Fibroblast of upper back skin (primary cell): ENCODE measurements at places on chromosomes 1 and 21.

- DNase-seq = no peak
These were observed 353.3 kb downstream of the SIPA1L2 start for GRCh38 chr1:232276651-232277050.

DNA sequence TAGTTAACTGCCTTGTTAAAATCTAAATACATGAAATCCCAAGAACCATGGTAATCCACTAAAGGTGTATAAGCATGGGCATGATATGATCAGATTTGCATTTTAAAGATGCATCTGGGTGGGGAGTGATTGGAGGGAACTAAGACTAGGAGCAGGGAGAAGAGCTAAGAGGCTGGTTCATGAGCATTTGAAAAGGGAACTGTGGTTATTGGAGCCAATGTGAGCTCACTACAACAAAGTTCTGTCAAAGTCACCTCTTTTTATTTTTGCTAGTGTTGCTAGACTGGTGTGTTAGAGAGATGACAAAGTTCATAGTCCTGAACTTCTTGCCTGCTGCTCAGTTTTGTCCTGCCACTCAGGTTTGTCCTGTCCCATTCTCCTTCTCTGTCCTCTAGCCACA lies 67.1 kb upstream of the LRRC8D start:
- DNase-seq = no peak

DNA sequence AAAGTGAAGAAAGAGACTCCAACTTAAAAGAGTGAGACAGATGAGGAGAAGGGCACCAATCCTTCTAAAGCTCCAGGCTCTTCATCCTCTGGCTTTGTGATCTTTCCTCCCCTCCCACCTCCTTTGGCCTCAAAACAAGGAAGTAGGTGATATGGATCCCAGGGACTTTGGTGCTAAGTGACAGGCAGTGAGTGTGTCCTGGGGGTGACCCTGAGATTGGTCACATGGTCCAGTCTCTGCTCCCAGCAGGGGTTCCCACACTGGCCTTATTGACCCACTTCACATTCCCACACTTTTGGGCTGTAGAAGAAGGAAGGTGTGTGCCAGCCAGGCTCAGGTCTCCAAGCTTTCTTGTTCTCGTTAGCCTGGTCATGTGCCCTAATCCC lies 401.2 kb upstream of the PROX1 start:
- DNase-seq = no peak

DNA sequence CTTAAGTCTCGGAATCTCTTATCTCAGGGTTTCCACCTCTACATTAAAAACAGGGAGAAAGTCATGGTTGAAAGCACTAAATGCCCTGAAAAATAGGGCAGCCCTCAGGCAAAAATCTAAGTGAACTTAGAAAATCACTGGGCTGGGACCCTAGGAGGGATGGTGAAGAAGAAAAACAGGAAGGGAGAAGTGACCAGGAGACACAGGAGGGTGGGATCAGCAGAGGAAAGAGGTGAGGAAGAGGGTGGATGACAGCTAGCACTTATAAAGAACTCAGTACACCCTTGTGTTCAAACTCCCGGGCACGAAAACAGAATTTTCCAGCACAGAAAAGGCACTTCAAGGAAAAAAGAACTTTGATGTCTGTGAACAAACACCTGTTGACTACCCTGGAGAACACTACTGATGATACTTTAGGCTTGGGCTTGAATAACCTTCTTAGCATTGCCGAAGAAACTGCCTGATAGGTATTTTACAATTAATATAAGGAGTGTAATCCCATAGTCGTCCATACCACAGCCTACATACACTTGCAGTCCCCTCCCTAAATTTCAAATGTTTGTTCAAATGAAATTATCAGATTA lies 2.0 kb downstream of the CHML start:
- no peak for DNase-seq

DNA sequence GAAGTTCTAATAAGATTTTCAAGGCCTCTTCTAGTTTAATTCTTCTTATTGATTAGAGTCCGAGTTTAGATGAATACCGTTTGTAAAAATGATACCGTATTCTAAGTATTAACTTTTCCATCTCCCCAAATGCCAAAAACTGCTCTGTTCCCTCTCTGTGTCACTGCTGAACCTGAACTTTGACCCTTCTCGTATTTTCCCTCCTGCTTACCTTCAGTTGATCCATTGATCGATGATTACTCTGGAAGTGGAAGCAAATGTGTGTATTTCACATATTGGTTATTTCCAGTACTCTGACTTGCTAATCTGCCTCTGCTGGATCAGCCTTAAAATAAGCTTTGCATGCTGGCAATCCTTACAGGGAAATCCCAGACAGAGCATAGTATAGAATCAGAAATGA lies 68.5 kb downstream of the KIF1B start:
- no peak for DNase-seq

DNA sequence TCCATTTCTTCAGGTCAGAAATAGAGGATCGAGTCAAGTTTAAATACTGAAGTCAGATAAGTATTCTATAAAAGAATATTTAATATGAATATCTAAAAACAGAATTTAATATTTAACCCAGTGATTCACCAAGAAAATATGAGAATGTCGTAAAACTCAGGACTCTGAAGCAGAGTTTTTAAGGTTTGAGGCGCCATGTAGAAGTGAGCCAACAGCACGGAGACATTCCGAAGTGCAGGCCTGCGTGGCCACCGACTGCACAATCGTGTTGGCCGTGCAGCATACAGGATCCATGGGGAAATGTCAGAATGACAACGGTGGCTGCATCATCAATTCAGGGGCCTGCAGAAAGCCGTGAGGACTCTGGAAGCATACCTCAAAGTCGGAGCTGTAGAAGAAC lies 23.4 kb downstream of the MRAP start:
- no peak for DNase-seq

DNA sequence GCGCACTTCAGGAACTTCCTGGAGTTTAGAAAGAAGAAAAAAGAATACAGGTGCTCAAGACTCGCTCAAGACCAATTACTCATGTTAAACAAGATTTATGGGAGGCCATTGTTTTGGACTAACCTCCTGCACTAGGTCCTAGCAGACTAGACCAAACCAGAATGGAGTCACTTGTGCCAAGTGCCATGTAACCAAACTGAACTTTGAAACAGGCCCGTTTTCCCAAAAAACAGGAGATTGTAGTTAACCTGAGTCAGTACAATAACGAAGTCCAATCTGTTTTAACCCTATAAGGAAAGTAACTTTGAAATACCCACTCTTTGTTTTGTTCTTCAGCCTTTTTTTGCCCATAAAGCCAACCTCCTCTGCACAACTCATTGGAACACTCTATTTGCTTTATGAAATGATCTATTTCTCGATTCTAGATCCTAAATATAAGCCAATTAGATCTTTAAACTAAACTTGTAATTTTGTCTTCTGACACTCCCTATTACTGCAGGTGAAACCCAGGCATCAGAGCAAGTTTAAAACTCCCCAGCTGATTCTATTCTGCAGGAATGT lies 695 bp upstream of the NTPCR start:
- DNase-seq = no peak

GRCh38 chr1:248686815-248687214 lies 15.8 kb downstream of the OR14I1 start:
- no peak for DNase-seq

DNA sequence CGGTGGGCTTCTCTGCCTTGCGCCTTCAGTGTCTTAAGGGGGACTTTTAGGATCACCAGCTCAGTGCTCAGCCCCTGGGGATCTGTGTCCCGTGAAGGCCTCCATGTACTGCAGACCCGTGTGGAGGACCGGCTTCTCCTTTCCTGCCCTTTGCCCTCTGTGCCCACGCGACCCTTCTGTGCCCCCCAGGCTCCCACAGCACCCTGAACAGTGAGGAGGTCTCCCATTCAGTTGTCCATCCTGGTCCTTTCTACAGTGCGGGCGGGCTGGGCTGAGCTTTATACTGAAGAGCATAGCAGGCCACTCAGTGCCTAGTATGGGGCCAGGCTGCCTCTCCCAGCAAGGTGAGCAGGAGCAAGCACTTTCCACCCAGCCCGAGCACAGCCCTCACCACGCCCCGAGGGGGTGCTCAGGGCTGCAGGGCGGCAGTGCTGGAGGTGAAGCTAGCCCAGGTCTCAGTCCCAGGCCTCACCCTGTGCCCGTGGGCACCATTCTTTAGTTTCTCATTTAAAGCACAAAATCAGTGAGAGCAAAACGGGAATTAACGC lies 7.6 kb upstream of the TFF1 start:
- no peak for DNase-seq

- no peak for DNase-seq
These were observed 1.2 kb downstream of the C2CD4D start for GRCh38 chr1:151838222-151839081.

DNA sequence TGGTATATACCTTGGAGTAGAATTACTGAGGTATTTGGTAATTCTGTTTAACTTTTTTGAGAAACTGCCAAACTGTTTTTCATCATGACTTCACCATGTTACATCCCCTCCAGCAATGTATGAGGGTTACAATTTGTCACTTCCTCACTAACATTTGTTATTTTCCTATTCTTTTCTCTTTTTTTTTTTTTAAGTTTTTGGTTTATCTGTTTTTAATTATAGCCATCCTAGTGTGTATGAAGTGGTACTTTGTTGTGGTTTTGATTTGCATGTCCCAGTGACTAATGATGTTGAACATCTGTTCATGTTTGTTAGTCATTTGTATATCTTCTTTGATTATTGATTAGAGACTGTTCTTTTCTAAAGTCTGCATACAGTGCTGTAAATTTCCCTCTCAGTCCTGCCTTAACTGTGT lies 147.3 kb downstream of the HS2ST1 start:
- peak; percentile 44 for DNase-seq

- DNase-seq = no peak
These were observed 91.1 kb upstream of the CACHD1 start for GRCh38 chr1:64378826-64379225.

GRCh38 chr1:27095576-27095975 lies 59.3 kb downstream of the SLC9A1 start:
- DNase-seq = no peak

GRCh38 chr1:218165701-218166114 lies 119.4 kb upstream of the RRP15 start:
- no peak for DNase-seq

DNA sequence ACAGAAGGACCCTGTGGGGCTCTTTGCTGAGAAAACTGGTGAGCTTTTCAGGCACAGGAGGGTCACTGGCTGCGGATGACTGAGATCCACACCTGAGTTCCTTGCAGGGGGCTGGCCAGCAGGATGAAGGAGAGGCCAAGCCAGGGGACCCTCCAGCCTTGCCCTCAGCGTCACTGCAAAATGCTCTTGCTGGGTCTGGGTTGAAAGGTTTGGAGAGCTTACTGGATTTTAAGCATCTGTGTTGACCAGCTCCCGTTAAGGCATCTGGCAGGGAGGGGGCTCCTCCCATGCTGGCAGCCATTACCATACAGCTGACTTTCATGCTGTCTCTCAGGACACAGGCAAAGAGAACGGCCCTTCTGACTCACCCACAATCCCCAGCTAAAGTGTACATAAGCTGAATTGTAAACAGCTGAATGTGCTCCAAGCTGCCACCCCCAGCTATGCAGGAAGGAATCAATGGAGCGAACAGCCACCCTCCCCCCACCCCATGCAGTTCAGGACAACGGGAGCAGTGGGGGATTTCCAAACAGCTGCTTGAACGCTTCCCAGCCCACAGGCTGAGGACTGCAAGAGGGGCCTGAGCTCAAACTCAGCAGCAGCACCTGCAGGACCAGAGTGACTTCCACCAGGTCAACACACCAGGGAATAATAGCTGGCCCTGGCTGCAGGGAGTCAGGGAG lies 21.3 kb upstream of the A3GALT2 start:
- peak; percentile 98 for DNase-seq

DNA sequence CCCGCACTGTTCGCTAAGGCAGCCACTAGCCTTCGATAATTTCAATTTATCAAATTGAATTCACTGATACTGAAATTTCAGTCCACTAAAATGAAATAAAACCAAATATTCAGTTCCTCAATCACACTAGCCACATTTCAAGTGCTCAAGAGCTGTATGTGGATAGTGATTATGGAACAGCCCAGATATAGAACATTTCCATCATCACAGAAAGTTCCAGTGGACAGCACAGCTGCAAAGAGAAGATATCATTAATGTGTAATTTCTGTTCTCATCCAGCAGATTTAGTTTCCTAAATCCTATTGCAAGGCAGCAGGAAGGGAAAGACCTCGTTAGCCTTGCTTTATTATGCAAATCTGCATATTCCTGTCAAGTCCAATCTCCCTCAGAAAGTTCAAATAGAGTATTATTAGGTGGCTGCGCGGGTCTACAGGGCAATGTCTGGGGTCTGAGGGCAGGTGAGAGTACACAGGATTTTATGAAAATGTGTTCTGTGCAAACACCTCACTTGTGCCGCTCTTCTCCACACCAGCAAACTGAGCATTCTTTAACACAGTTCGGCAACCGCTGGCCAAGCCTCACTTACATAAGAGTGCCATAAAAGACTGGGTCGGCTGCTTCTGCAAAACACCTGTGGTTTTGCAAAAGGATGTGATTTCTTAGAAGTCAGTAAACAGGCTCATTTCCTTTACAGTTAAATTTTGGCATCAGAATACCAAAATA lies 22.4 kb downstream of the CAPZB start:
- no peak for DNase-seq

DNA sequence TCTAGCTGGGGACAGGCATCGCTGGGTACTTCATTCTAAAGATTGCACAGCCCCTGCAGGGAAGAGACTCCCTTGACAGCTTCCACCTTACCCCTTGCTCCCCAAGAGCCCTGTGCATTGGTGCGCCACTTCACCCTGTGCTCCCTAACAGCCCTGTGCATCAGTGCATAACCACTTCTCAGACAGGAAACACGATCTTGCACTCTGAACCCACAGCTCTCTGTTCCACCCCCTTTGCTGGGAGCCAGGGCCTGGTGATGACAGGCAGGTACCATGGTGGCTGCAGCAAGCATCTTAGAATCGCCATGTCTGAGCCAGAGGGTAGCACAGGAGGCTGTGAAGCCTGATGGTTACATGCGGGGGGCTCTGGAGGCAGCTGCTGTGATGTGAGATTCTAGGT lies 5.0 kb downstream of the ALPL start:
- DNase-seq = no peak

GRCh38 chr1:117284399-117285215 lies 73.9 kb upstream of the VTCN1 start:
- peak; percentile 66 for DNase-seq

GRCh38 chr21:43304621-43305335 lies 122.2 kb downstream of the SIK1 start:
- no peak for DNase-seq

DNA sequence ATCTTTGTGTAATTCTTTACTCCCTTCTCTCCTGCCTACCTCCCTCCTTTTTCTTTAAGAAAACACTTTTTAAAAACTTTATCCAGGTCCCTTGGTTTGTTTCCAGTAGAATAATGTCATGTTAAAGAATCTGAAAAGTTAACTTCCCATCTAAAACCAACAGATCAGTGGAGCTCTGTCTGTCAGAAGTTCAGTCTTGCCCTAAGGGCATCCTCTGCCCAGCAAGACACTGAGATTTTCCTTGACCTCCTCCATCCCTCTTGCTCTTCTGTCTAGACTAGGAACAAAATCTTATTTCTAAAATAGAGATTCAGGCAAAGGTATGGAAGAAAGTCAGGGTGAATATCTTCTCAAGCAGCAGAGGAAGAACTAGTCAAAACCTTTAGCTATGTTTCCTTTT lies 5.7 kb upstream of the GNL2 start:
- DNase-seq = no peak

DNA sequence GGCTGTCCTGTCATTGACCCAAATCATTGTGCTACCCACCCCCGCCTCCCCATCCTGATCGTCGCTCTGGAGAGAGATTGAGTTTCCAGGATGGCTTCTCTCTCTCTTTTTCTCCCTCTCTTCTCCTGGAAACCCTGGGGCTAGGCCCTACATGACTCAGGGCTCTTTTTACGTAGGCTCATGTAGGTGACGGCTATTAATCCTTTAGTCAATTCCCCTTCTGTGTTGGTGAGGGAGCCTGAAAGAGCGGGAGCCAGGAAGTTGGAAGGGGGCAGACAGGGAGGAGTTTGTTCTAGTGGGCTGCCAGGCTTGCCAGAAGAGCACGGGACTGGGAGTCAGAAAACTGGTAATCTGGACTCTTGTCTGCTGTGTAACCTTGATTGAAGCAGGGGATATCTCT lies 9.7 kb downstream of the ATP2B4 start:
- DNase-seq = no peak
